Renal cortical epithelial cell (primary cell): ENCODE measurements at places on chromosomes 3 and 15. TPM values are rescaled to one million over a fixed set of nuclear protein-coding genes. Genes with fewer than 3 reads are reported as not detected.
A peak's percentile ranks its signal among the peaks of the same experiment; 100 is the strongest.

DNA sequence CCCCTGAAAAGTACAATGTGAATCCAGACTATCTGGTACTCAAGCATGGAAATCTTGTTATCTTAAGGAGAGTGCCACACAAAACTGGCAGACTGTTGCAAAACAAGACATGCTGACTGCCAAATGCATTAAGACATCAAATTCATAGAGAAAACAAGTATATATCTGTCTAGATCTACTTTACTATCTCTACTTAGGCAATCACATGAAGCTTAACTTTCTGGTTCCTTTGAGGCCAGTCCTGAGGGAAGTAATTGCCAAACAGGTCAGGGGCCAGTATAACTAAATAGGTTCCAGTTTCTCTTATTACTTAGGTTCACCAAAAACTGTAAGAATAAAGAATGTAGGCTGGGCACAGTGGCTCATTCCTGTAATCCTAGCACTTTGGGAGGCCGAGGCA, 15.9 kb upstream of the SLC4A7 start:
- no peak for DNase-seq

DNA sequence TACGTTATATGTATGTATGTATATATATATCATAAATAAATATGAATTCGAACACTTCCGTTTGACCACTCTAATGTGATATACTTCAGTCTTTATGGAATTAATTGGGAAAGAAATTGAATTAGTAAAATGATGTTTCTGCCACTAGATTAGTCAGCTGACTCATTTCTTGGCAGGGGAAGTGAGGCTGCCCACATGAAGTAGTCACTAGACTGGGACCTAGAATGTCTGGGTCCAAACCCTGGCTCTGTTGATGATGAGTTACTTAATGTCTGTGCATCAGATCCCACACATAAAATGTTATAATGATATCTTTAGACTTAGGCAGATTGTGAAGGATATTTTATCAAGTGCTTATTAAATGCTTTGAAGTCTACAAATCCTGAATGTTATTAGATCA, 27.4 kb upstream of the ARL14 start:
- DNase-seq, result peak; percentile 54

DNA sequence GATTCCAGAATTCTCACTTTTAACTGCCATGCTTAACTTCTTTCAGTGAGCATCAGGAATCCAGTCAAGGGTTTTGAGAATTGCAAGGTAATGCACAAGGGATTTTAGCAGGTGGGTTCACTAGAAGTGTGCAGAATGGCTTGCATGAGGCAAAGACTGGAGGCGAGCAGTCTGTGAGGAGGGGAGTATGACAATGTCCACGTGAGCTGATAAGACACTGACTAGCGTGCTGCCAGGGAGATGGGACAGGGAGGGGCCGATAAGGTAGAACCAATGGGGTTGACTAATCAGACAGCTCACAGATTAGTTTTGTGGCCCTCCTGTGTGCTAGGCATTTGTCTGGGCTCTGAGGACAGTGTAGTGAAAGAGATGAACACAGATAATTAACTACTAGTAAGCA, 102.0 kb upstream of the DAZL start:
- no peak for DNase-seq

GRCh38 chr3:119413603-119414280, 49.7 kb downstream of the TMEM39A start:
- no peak for DNase-seq

DNA sequence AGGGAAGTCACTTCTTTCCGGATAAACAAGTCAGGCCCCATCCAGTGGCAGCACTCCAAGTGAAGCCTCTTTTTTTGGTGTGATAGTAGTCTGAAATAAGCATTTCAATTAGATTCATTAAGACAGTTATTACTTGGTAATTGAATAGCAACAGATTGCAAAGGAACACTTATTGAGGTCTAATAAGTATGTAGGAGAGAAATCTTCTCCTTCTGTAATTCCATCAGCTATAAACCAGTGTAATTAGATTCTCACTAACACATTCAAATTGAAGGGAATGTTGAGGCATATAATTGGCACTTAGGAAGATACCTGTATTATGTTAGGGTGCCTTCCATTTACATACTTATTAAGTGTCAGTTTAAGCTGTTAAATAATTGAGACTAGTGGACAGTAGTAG, 73.9 kb downstream of the SEMA6D start:
- DNase-seq, result no peak

DNA sequence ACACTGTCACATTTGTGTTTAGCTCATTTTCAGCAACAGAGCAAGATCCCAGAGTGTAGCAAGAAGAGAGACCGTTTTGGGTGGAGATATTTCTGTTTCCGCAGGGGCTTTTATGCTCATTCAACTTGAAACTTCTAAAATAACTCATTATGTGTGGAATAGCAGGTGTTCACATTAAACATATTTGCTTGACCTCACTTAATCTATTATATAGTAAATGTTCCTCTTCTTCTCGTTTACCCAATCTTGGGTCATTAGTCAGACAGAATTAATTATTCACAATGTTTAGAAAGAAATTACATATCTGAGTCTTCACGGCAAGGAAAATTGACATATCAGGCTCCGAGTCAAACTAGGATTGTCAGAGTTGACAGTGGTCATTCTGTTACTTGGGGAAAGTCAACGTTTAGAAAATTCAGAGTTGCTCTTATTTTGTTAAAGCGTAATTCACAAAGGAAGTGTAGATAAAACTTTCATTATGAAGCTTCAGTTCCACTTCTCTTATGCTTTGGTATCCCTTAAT, 222.9 kb downstream of the TPRG1 start:
- no peak for DNase-seq

- DNase-seq, result no peak
Measured at GRCh38 chr3:163779396-163780344, 1298.6 kb downstream of the SI start.

DNA sequence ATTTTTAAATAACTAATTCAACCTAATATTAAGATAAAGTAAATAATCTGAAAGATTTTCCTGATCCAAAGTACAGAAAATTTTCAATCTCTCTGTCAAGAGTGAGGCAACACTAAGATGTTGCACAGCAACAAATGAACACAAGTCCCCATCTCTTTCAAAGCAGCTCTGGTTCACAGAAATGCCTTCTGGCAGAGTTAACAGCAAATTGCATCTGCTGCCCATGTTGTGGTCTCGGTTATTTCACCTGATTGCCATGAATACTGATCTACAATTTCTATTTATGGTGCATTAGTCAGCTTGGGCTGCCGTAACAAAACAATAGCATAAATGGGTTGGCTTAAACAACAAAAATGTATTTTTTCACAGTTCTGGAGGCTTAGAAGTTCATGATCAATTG, 167.3 kb downstream of the BCHE start:
- DNase-seq, result peak; percentile 4

- DNase-seq, result peak; percentile 44
Measured at GRCh38 chr3:129226374-129226773, 23.0 kb upstream of the COPG1 start.

GRCh38 chr3:124510290-124510689, 220.0 kb upstream of the UMPS start:
- no peak for DNase-seq

DNA sequence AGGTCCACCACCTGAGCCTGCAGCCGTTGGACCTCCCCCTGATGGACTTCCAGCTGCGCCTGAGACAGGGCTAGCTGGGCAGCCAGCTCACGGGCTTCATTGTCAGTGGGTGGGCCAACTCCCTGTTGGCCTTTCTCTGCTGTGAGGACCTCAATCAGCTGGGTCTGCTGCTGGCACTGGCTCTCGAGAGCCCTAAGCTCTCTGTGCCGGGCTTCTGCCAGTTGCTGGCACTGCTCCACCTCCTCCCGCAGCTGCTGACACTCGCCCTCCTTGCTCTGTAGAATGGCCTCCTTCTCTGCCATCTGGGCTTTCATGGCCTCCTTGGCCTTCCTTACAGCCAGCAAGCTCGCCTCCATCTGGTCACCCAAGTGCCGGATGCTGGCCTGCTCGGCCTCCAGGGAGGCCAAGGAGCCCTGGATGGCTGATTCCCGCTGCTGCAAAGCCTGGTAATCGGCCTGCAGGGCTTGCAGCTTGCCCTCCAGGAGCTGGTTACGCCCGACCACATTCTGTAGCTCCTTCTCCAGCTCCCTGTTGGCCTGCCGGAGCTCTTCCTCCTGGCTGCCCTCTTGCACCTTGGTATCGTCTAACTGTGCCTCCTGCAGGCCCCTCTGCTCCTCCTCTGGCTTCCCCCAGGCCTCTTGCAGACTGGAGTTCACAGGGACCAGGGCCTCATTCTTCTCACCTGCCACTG, 23.8 kb downstream of the CXCR6 start:
- no peak for DNase-seq

GRCh38 chr15:89111961-89112340, 23.7 kb downstream of the ABHD2 start:
- DNase-seq, result no peak

- DNase-seq, result no peak
Measured at GRCh38 chr3:189863031-189863430, 231.8 kb downstream of the TP63 start.

DNA sequence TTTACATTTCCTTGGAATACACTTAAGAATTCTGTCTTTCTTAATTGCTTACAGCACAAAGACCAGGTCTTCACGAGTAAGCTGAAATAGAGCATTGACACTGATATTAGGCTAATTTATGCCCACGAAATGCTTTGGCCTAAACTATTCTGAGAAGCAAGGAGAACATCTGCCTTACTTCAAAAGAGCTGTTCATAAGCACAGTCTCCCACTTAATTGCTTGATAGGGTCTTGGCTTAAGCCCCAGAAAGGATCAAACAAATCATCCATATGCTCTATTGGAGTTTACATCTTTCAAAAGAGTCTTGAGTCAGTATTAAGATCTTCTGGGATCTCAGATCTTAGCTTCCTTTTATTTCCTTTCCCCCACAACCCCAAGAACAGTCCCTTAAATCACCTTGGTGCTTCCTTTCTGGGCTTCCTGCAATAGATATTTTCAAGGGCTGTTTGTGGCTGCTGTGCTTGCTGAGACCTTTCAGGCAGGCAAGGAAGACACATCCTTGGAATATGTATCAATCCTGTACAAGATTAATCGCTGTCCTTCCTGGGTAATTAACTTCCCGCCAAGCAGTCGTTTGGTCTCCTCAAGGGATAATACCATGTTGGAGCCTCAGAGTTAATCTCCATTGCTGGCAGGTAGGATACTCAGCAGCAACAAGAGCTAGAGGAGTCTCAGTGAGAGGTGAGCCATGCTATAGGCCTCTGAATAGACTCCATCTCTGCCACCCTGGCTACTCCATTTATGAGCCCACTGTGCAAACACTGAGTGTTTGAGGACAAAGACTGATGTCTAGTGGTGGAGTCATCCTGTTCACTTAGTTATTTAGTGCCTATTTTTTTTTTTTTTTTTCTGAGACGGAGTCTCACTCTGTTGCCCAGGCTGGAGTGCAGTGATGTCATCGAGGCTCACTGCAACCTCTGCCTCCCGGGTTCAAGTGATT, 37.1 kb downstream of the TMEM158 start:
- DNase-seq, result no peak

DNA sequence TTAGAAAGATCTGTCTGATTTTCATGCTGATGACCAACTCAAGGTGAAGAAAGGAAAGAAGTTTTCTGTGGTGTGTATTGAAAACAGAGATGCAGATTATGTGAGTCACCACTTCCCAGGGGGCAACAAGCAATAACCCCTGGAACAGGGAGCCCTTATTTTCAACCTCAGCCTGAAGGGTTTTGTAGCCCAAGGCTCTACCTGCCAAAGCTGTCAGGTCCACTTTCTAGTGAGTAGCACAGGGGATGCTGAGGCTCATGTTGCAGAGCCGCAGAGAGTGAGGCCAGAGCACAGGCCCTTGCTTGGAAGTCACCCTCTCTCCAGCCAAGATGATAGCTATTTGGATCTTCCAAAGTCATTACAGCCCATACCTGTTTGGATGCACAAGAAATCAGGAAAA, 152.2 kb upstream of the SLC24A5 start:
- peak; percentile 33 for DNase-seq

DNA sequence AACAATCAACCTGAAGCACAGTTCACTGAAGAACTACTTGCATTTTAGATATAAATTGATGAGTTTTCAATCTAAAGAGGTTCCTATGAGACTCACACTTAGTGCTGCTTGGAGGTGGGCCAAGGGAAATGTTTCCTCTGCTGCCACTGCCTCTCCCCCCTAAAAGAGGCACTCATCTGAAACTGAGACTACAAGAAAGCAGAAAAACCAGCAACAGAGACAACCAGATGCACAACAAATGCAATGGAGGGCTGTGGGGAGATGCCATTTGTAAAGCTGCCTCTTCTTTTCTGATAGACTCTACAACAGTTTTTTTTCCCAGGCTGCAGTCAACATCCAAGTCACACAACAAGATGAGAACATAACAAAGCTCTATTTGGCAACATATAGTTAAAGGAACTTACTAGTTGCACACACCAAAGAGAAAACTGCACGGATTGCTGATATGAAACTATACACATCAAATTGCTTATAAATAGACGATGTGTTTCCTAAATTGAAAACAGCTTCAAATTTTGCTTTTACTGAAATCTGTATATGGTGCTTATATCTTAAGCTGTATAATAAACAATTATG, 11.0 kb downstream of the TSPAN3 start:
- no peak for DNase-seq

- DNase-seq, result peak; percentile 83
Measured at GRCh38 chr3:184491011-184491576, 70.5 kb upstream of the EPHB3 start.

- DNase-seq, result peak; percentile 60
Measured at GRCh38 chr15:56758770-56759449, 25.6 kb upstream of the ZNF280D start.

DNA sequence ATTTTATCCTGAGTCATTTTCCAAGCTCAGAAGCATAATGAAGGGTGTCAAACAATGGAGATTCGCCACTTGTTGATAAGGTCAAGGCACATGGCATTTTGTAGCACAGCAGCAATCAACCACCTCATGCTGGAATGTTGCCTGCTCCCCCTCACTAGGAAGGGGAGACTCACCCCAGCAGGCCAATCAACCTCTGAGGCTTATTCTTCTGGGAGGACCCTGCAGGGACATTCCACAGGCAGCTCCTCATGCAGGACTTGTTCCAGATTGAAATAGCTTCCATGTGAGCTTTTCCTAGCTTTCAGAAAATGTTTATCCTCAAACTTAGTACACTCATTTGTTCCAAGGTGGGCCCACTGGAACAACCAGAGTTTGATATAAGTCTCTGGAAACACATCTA, 77.6 kb downstream of the SSR3 start:
- no peak for DNase-seq

Gene LRRC49
- 11.1 and 22.0 TPM in 2 replicates for total RNA-seq

Gene DPPA4
- not detected in 2 replicates for total RNA-seq

Gene SLCO2A1
- 0.69 and 1.0 TPM in 2 replicates for total RNA-seq

Gene SLC27A2
- 2.8 and 6.8 TPM in 2 replicates for total RNA-seq

Gene BLM
- 0.89 and 4.3 TPM in 2 replicates for total RNA-seq
